Fibroblast of skin of right biceps (primary cell): ENCODE measurements at places on chromosomes 1 and 21.

DNA sequence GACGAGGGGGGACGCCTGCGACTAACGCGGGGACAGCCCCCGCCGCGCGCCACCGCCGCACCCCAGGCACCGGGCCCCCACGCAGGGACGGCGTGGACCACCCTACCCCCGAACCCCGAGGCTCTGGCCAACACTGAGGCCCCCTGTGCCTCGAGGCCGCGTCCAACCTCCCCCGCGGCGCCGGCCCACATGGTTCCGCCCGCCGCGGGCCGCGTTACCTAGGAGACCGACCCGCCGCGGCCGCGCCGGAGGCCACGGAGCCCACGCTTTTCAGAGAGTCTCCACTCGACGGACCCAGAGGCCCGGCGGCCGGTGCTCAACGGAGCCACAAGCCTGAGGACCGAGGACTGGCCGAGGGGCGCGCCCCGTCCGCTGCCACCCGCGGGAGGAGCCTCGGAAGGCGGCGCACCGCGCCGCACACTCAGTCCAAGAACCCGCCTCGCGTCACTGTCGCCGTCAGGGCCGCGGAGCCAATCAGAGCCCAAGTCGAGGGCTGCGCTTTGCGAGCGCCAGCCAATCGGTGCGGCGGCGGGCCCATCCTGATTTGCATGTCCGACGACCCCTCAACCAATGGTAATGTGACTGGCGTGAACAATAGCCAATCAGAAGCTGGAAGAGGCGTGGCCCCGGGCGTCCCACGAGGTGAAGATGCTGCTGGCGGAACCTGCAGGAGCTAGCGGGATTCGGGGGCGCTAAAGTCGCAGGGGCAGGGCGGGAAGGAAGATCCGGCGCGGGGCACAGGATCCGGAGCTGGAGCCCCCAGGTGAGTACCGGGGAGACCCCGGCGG, at the start of gene NPHP4:
TSS of gene NPHP4 (minus strand) at position 400 of the 788 bp plus-strand sequence. CDS start 6,136 bp downstream, outside the sequence.
- DNase-seq = peak; percentile 100

DNA sequence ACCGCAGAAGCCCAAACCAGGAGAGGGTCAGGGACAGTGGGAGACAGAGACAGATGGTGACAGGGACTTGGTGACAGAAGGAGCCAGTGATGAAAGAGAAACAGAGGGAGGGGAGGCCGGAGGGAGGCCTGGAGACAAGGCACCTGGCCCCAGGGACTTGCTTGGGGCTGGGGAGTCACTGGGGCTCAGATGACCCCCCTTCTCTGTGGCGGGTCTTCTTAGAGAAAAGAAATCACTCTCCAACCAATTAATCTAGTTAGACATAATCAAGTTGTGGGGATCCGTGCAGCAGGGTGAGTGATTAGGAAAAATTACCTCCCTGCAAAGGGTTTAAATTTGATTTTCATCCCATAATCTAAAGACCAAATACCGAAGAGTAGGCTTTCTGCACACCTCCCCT, 519.8 kb downstream of the PTPRU start:
- DNase-seq = no peak

GRCh38 chr1:101567582-101568189, 330.9 kb downstream of the S1PR1 start:
- DNase-seq = peak; percentile 25

- DNase-seq = peak; percentile 69
Observed at GRCh38 chr21:43667191-43667904, 8.0 kb downstream of the RRP1B start.

DNA sequence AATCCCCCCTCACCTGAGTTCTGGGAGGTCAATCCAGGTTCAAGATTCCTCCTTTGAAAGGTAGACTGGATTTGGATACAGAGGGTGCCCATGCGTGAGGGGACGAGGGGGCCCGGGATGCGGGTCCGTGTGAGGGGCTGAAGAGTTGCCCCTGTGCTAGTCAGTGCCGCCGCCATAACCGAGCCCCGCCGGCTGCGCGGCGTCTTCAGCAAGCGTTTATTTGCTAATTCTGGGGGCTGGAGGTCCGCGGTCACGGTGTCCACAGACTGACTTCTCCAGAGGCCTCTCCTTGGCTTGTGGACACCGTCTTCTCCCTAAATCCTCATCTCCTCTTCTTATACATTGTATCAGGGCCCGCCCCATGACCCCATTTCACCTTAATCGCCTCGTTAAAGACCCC, 20.9 kb upstream of the SAMD11 start:
- DNase-seq = no peak

GRCh38 chr1:236122176-236122575, 20.2 kb upstream of the GPR137B start:
- DNase-seq = no peak

GRCh38 chr1:942411-942821, 16.6 kb downstream of the NOC2L start:
- DNase-seq = no peak

- no peak for DNase-seq
Observed at GRCh38 chr1:6162773-6163172, 17.3 kb downstream of the CHD5 start.

DNA sequence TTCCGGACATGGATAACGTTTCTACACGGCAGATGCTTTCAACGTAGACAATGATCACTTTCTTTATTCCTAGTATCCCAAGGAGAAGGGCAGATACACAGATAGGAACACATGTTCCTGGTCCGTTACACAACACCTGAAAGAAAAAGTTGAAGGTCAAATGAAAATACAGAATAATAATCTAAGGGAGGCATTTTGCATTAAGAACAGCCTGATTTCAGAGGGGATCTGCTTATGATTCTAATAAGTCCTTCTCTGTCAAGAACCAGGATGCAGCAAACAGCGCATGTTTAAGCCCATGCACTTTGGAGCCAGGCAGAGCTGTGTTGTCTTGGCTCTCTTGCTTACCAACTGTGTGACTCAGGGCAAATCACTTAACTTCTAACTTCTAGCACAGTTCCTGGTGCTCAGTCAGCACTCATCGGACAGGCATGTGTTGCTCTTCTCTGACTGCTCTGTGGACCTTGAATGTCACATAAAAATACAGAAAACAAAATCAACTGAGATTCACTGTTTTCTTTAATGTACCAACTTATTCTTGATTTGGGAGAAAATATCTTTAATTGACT, 56.3 kb upstream of the CNN3 start:
- DNase-seq = peak; percentile 89

DNA sequence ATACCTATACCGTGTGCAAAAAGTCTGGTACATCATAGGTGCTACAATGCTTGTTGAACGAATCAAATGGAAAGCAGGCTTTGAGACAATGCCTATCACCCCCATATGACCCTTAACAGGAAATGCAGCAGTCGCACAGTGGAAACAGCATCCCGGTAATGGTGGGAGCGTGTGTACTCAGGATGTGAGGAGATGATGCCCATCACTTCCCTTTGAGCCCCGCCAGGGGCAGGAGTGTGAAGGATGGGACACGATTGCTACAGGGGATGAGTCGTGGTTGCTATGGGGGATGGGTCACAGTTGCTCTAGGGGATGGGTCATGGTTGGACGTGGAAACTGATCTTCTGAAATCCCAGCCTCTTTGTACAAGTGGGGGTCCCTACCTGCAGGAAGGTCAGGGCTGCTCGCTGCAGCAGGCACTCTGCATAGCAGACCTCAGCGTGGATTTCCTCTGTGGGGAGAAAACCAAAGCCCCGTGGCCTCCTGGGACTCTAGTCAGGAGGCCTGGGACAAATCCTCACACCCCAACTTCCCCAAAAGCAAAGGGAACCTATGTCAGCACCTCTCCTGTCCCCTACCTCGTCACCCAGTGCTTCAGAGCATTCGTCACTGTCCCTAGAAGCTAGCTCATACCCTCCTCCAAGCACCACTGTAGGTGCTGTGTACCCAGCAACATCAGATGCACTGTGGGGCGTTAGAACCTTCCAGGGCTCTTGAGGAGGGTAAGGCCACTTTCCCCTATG, 19.3 kb downstream of the TTC39A start:
- DNase-seq = peak; percentile 61

DNA sequence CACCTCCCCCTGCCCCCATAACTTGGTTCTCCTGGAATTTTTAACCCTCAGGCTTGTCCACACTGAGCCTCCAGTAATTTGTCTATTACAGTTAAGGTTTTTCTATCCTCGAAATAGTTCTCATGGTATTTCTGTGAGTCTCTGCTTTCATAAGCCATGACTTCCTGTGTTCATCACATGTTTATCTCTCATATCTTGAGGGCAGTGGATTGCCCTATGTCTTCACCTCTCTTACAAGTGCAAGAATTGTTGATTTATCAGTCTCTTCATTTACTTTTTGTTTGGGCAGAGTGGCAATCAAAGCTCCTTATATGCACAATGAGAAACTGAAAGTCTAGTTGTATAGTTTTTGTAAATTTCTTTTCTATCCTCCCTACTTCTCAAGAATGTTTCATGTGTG, 328.4 kb downstream of the PLA2G4A start:
- peak; percentile 5 for DNase-seq

DNA sequence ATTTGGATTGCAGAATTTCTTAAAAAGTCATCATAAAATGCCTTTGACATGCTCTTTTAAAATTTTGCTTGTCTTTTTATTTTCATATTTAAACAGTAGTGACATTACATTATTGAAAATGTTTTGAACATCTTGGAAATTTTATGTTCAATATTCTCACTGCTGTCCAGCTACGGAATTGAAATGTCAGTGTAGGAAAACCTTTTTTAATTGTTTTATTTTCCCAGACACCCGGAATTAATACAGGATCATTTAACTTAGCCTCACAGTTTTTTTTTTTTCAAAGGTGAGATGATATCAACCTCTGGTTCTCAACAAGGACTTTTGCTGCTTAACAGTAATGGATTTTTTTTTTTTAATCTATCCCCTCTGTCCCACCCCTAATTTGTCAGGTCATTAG, 4.1 kb downstream of the RBM15 start:
- no peak for DNase-seq

- peak; percentile 71 for DNase-seq
Observed at GRCh38 chr1:46197964-46198811, at the start of gene POMGNT1. Gene POMGNT1, minus strand, starts transcription at chr1:46198434. Its CDS starts 613 bp downstream, at chr1:46197821.

- no peak for DNase-seq
Observed at GRCh38 chr1:10556430-10557005, 81.8 kb downstream of the PEX14 start.

GRCh38 chr21:45390831-45391742, 13.9 kb upstream of the COL18A1 start:
- DNase-seq = no peak

DNA sequence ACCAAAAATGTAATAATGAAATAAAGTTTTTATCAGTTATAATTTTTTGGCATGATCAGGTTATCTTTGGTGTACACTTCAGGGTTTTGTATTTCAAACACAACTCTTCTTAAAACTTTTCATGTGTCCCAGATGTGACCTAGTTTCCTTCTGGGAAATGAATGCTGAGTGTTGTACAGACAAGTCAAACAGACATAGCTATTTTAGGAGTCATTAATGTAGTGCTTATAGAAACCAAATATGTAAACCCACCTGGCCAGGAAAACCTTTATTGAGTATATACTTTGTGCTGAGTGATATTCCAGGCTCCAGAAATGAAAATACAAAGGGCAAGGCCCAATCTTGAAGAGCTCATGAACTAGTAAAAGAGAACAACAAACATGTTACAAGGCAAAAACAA, 25.9 kb upstream of the HOOK1 start:
- no peak for DNase-seq

- no peak for DNase-seq
Observed at GRCh38 chr1:112027696-112028095, 38.2 kb upstream of the KCND3 start.

DNA sequence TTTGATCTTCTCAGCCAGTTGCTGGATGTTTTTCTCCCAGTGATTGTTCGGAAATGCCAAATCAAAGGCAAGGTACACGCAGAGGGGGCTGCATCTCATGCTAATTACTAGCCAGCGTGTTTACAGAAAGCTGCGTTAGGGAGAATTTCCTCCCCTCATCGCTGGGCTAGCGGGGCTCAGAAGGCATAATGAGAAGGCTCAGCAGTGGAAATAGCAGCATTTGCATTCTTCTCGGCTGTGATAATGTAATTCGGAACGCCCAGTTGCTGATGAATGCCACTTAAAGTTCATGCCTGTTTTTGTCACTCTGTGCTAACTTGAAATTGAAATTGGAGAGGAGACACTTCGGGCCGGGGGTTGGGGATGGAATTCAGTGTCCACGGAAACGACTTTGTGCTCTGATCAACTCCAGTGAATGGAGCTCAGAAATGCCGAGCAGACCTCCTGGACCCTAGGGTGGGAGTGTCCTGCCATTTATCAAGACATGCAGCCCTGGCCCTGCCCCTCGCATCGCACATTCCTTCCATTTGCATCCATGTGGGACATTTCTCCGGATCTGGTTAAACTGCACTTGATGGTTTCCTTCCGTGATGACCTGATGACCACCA, 313.4 kb upstream of the C1orf174 start:
- no peak for DNase-seq

GRCh38 chr1:203059485-203059884, 26.3 kb downstream of the MYOG start:
- no peak for DNase-seq

- DNase-seq = no peak
Observed at GRCh38 chr1:229221106-229222019, 49.5 kb upstream of the RAB4A start.

DNA sequence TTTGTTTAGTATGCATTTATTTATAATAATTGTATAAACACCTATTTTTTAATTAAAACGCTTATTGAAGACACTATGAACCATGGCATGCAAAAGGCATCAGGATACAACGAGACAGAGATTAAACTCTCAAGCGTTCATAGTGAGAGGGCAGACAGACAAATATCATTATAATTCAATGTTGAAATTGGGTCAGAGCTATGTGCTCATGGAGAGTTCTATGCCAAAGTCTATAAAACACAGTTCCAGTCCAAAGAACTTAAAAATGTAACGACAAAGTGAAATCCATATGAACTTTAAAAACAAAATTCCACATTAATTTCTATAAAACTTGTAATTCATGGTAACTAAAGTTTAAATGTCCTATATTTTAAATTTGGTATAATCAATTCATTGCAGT, 724.0 kb downstream of the LTN1 start:
- no peak for DNase-seq

- no peak for DNase-seq
Observed at GRCh38 chr1:166165661-166166328, 1.0 kb downstream of the FAM78B start.

DNA sequence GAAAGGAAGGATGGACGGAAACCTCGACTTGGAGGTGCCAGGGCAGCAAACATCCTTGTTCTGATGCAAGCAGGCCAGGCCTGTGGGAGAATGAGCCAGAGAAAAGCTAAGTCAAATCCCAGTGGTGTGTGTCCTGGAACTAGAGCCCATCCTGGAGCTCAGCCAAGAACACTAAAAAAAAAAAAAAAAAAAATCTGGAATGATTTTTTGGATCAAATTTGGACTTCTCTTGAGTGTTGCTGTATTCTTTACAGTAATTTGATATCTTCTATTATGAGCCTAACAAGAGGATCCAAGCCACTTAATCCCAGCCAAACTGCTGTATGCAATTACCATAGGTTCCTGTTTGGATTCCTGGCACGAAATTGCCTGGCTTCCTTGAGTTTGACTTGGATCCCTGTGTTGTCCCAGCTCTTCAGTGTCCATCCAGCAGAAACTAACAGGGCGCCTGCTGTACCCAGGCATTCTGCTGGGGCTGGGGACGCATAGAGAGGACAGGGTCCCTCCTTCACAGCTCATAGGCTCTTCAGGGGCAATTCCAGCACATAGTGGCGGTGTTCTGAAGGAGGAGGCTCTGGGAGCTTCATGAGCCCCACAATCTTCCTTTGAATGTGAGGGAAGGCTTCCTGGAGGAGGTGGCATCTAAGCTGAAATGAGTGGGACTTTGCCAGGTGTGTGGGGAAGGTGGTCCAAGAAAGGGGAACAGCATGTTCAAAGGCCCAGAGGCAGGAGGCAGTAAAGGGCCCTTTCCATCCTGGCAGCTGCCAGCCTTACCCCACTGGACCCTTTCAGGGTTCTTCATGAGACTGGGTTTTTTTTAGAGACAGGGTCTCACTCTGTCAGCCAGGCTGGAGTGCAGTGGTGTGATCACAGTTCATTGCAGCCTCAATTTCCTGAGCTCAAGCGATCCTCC, 24.7 kb downstream of the EPHX1 start:
- DNase-seq = peak; percentile 65
